ENCODE measurements at places on chromosomes 2 and 18. TPM values are rescaled to one million over a fixed set of nuclear protein-coding genes. Genes with fewer than 3 reads are reported as not detected.

DUSP28 gene
- 2.8 TPM for total RNA-seq

SULT6B1 gene
- not detected for total RNA-seq

DSG4 gene
- 0.26 TPM for total RNA-seq

CRYBA2 gene
- total RNA-seq = not detected

TFPI gene
- total RNA-seq = 177 TPM

MEIS1 gene
- total RNA-seq = 213 TPM

ACTR2 gene
- total RNA-seq = 145 TPM

BCL2 gene
- total RNA-seq = 53.9 TPM

AGBL5 gene
- 12.0 TPM for total RNA-seq

AGXT gene
- not detected for total RNA-seq

ALKAL2 gene
- total RNA-seq = 6.7 TPM

Measured in urinary bladder (tissue), 4 donors.